ENCODE measurements at places on chromosomes 7 and 10.

DNA sequence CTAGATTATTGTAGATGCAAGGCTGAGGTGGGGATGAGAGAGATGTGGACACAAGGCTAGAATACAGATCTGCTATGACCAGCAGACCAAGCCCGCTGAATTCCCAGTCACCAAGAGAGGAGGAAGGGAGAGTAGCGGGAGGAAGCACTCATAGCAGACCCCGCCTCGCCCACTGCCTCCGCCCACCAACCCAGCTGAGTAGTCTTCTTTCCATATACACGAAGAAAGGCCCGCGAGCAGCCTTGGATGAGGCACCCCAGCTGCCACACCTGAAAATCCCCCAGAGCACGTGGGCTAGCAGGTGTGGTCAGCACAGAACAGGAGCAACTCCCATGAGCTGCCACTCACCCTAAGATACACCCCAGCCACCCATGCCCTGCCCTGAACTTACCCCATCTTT lies 7.9 kb upstream of the H2BK1 start:
- no peak for DNase-seq

DNA sequence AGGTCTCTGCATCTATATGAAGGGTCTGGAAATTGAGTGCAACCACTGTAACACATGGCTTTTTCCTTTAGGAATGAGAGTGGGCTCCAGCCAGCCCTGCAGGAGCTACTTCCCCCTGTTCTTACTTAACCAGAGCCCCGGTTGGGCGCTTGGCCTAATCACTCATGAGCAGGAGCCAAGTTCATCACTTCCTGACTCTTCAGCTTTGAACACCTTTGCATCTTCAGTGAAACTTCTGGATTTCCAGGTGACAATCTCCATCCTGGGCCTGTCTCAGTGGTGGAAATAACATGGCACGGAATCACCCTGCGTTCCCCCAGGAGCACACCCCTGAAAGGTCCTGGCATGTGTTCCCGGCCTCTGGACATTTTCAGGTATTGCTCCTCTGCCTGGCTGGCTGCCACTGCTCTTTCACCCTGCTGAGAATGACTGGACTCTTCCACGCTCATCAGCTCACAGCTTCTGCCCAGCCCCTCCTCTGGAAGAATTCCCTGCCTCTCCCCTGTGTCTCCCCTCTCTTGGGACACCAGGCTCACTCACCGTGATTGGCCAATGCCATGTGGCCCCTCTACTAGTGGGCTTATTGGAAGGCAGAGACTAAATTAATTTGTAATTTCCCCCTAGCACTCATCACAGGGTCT lies 229.1 kb upstream of the GRB10 start:
- no peak for DNase-seq

DNA sequence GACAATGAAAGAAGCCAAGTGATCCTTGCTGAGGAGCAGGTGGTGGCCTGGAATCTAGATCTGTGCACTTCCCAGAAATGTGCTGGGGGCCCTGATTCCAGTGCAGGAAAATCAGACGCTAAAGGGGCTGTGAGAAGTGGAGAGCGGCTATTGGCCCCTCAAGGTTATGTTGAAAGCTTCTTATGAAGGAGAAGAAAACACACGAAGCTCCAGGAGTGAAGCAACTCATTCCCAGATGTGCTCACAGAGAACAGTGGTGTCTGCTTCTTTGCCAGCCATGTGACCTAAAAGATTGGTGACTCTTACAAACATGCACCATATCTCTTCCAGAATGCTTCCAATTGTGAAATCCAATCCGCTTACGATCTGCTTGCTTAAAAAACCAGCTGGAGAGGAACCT lies 679.3 kb upstream of the IGFBP3 start:
- no peak for DNase-seq

DNA sequence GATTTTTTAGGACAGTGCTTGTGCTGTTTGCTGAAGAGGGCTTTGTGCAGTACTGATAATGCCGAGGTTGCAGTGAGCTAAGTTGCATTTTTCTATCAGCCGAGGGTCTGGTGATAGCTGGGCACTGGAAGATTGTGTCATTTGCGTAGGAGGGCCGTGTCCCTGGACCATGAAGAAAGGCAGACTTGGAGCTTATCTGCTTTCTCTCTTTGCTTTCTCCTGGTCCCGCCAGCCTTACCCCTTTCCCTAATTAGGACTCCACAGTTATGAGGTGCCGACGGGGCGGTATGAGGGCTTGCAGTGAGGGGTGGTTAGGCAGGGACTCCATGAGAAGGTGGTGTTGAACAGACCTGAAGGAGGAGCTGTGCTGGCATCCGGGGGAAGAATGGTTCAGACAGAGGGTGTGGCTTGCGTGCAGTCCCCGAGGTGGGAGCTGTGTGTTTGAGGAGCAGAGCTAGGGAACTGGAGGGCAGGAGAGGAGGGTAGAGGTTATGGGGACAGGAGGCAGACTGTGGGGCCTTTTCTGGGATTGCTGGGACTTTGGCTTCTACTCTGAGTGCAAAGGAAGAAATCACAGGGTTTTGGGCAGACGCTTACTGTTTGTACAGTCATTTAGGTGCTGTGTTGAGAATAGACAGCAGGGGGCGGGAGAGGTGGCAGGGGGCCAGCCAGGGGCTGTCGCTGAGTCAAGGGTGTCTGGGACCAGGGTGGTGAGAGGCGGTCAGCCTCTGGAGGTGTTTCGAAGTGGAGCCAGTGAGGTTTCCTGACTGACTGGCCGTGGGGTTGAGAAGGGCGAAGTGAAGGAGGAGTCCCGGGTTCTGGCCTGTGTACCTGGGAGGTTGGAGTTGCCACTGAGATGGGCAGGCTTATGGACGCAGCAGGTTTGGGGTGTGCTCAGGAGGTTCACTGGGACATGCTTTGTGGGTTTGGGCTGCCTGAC lies 43.4 kb downstream of the PRF1 start:
- DNase-seq, result peak; percentile 70

DNA sequence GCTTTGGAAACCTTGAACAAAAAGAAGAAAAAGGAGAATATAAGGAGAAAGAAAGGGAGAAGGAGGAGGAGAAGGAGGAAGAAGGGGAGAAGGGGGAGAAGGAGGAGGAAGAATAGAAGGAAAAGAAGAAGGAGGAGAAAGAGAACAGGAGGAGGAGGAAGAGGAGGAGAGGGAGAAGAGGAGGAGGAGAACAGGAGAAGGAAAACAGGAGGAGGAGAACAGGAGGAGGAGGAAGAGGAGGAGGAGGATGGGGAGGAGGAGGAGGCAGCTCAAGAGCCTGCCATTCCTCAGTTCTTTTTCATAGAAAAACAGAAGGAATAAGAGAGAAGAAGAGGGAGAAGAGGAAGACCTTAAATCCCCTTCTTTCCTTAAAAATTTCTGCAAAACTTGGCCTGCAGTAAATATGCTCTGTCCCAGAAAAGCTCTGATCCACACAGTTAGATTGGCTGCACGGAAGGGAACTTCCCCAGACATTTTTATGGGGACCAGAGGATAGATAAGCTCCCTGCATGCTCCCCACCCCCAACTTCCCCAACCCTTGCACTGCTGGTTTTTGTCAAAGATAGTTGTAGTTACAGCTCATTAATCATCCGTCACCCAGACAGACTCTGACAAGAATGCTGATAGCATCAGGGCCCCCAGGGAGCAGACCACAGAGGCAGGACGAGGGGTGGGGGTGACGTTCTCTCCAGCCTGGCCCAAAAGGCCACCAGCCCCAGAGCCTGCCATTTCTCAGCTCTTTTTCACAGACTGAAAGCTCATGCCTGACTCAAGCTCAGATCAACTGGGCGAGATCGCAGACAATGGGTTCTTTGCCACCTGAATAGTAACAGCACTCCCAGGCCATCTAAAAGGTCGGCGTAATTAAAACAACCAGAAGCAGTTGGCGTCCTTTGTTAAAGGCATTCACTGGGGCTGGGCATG lies 34.5 kb upstream of the LYZL1 start:
- DNase-seq, result no peak

GRCh38 chr10:109277456-109277855 lies 645.9 kb downstream of the XPNPEP1 start:
- DNase-seq, result no peak

Measured in stimulated activated CD4-positive, alpha-beta T cell treated with anti-CD3 and anti-CD28 coated beads, Interleukin-12 subunit alpha, Interleukin-12 subunit beta, amount 100 ng/mL, for 24 hours (primary cell).